COR-L47 (cell line): ENCODE measurements at places on chromosomes 1 and 21.

- no peak for DNase-seq
Measured at GRCh38 chr1:224733027-224733911, 117.2 kb downstream of the CNIH3 start.

GRCh38 chr1:75745276-75745675, 20.8 kb downstream of the ACADM start:
- DNase-seq: no peak

- no peak for DNase-seq
Measured at GRCh38 chr1:55869065-55869464, 653.9 kb upstream of the USP24 start.

DNA sequence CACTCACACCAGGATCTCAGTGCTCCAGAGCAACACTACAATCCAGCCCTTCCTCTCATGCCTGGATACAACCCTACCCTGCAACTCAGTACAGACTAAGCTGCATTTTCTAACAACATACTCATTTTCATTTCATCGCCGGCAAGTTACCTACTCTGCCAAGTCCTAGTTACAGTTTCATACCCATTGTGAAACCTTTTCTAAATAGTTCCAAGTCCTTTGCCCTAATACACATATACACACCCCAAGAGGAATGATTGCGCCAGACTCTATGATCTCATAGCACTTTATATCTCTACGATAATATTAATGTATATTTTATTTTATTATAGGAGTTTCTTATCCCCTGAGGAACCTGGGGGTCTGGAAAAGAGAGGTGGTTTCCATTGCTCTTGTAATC, 122.4 kb downstream of the LMX1A start:
- no peak for DNase-seq

GRCh38 chr1:230337266-230337665, 88.9 kb downstream of the PGBD5 start:
- DNase-seq: no peak

- DNase-seq: no peak
Measured at GRCh38 chr21:32338209-32338921, 39.7 kb downstream of the MRAP start.

DNA sequence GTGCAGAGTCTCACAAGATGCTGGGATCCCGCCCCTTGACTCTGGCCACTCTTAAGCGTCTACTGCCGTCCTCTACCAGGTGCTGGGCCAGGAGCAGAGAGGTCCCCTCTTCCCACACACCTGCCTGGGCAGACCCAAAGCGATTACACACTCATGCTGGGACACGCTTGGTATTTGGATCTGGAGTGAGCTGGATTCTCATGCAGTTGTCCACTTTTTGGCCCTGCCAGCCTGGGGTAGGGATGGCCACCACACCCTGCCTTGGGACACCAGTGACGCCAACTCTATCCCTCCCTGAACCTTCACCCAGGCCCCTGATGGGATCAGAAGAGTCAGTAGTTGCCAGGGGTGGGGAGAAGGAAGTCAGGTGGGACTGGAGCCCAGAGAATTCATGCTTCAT, 28.6 kb downstream of the ITPKB start:
- no peak for DNase-seq
